Stimulated activated naive B cell treated with anti-CD40 and anti-IgM and Interleukin-4, amounts not matched to agents 10 μg/mL and 1 μg/mL and 100 μg/mL, for 72 hours (primary cell): ENCODE measurements at places on chromosomes 11 and 22.

DNA sequence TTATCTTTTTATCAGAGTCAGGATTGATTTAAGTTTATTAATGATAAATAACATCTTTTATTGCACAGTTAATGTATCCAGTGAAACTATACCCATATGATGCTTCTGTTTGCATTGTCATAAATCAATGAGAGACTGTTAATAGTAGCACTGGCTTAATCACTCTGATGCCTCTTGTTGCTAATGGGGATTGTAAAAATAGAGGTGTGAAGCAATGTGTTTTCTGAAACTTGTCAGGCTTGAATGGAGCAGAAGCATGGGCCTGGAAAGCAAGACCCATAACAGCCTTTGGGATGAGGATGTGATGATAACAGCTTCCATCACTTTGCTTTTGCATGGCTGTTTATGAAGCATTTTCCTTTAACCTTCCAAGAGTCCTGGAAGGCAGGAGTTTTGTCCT lies 319.7 kb downstream of the DDX10 start:
- DNase-seq: no peak

DNA sequence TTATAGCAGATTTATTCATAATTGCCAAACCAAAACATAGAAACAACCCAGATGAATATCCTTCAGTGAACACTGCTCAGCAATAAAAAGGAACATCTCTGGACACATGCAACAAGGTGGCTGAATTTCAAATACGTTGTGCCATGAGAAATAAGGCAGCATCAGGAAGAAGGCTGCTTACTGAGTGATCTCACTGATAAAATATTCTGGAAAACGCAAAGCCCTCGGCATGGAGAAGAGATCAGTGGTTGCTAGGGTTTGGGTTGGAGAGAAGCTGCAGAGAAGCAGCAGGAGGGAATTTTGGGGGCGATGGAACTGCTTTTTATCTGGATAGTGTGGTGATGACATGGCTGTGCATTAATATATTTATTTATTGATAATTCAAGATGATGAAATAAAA lies 11.0 kb upstream of the SHANK2 start:
- no peak for DNase-seq

DNA sequence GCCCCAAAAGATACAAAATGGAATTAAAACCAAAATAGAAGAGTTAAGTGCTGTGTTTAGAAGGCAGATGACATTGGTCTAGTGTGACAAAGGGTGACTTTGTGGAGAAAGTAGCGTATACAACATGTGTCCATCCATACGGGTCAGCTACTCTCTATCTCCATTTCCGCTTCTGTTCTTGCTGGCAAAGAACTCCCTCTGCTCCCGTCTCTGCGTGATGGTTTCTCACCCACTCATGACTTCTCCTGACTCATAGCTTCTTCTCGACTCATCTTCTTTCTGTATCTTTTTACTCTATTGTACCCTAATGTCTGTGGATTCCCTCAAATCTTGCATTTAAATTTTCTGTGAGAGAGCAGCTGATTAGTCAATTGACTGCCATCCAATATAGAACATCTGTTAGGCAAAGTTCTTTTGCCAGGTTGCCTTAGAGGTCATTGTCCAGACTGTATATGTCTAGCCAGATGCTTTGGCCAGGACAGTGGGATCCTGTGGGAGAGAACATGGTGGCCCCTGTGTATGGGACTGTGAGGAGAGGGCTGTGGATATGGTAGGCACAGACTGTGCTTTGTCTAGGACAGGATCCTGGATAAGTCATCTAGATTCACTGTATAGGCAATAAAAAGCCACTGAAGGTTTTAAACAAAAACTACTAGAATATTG lies 28.4 kb downstream of the MMP13 start:
- DNase-seq: no peak

DNA sequence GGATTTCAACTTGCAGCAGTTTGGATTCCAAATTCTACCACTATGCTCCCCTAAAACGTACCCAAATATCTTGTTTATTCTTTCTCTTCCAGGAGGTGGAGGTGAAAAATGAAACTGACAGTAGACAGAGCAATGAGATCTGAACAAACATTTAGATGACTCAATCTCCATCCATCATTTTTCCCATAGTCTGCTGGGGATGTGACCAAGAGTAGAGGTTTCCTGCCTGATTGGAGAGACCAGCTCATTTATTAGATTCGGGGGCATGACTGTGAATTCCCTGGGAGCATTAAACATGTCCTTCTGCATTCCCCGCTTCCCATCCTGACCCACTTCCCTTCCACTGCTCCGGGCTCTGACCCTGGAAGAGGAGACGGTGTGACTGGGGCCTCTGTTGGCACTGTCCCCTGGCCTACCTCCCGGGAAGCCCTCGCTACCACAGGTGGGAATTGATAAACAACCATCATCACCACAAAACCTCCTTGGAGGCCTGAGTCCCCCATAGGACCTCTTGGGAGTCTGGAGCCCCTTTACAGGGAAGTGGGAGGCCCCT lies 20.3 kb downstream of the DKK3 start:
- no peak for DNase-seq

GRCh38 chr11:48058064-48058463 lies 77.7 kb downstream of the PTPRJ start:
- DNase-seq: no peak
